ENCODE measurements at places on chromosomes 2 and 18.

- no peak for DNase-seq
Measured at GRCh38 chr18:78647018-78647417, 332.6 kb upstream of the SALL3 start.

DNA sequence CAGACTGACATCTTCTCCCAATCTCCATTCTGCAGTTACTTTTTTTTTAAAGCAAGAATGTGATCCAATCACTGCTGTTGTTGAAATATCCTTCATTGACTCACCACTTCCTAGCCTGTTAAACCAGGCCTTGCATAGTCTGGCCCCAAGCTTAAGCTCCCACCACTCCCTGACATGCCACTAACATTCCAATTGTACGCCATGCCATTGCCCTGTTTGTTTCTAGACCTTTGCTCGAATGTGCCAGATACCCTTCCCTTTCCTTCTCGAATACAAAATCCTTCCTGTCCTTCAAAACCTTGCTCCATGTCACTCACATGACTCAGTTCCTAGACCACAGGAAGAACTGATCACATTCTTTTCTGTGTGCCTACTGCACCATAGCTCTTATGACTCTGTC lies 224.2 kb downstream of the CYRIA start:
- no peak for DNase-seq

DNA sequence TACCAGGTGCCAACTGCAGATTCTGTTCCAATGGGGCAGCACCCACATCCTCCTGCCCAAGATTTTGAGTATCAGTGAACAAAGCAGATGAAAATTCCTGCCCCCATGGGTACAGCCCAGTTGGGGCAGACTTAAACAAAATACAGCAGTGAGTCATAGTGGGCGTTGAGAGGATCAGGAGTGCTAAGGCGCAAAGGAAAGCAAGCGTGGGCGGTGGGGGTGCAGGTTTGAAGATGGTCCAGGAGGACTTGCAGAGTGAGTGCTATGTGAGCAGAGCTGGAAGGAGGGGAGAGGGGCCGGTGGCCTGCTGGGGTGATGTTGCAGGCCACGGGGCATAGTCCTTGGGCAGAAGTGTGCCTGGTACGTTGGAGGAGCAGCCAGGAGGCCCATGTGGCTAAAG lies 24.7 kb downstream of the STEAP3 start:
- DNase-seq: no peak

DNA sequence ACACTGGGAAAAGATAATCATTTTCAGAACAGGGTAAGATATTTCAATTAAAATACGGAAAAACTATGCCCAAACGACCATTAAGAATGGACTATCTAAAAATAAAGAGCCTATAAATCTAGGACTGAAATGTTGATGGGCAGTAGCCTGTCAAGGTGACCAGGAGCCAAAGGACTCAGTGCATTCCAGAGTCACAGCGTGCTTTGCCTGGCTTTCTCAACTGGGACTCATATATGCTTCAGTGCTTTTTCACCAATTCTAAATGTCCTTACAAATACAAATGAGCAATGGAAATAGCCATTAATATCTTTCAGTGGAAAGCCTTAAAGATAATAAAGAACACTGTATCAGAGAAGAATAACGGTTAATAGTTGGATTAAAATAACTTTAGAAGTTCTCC lies 35.4 kb downstream of the PREPL start:
- DNase-seq: no peak

All from activated naive CD4-positive, alpha-beta T cell (primary cell).